Right forelimb (tissue), 1 donor: ENCODE measurements at places on chromosomes 2 and 18.

DNA sequence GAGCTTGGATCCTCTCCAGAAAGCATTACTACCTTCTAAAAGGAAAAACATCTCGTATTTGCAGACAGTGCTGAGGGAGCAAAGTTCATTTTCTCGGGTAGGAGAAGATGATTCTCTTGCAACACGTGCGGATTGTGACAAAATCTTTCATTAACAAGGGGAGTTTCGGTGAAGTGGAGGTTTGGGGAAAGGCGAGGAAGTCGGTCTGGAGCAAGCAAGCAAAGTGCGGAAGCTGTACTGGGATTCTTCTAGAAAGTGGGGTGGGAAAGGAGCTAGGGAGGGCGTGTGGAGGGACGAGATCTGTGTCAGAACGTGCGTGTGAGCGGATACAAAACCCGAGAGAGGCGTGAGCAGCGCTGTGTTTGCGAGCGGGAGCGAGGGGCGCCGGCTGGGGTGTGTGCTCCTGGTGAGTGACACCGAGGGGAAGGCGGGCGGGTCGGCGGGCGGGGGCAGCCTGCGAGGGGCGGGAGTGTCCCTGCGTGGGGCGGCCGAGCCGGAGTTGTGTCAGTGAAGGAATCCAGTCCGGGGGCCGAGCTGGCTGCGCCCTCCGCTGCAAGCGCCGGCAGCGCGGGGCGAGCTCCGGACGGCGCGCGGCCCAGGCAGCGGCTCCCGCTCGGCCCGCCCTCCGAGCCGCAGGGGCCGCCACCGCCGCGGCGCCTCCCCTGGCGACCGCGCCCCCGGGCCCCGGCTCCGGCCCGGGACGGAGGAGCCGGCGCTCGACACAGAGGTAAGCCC, at the start of gene SPATS2L:
Gene SPATS2L, plus strand, starts transcription at position 498 of the 735 bp plus-strand sequence. CDS start 82,552 bp downstream, outside the sequence.
- peak; percentile 95 for DNase-seq

DNA sequence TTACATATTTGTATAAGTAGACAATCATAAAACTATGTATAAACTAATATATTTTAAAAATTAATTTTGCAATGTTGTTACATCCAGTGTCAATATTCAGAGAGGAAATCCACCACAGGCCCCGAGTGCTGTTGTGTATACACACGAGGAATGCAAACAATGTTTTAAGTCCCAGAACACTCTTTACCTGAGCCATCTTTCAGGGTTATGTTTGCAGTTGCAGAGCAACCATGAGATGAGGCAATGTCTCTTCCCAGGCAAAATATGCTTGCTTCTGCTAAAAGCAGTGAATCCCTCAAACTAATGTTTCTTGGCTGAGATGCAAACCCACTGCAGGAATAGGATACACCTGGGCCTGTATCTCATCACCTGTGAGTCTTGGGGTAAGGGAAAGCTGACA, 91.3 kb downstream of the ASXL2 start:
- no peak for DNase-seq

DNA sequence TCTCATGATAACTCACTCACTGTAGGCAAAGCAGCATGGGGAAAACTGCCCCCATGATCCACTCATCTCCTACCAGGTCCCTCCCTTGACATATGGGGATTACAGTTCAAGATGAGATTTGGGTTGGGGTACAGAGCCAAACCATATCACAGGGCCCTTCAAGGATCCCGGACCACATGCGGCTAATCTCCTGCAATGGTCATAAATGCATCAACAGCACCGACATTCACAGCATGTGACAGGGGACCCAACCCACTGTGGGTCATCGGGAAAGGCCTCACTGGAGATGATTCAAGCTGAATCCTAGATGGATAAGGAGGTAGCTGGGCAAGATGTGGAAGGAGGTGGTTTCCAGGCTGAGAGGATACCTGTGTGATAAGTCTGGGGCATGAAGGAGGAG, 129.4 kb downstream of the MYO5B start:
- no peak for DNase-seq

GRCh38 chr2:224457408-224458096, 55.6 kb upstream of the FAM124B start:
- no peak for DNase-seq

DNA sequence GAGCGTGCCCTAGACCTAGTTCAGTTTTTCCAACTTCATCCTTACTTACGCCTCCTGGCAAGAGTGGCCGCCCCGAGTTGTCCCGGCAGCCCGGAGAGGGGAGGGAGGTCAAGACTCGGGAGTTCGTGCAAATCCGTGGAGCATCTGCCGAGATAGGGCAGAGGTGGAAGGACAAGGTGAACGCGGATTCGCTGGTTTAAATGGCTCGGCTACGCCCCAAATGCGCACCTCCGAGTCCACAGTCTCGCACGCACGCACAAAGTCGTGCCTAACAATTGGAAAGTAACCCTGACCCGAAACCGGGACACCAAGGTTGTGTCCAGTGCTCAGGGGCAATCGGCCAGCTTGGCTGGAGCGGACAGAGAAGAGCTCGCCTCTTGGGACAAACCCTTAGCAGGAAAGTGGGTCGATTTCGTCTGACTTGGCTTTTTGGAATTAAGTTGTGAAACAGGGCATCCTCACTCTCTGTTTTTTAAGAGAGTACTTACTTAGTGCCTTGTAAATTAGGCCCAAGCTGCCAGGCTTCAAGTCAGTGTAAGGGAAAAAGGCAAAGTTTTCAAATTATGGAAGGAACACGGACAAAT, 726 bp upstream of the SS18 start:
- no peak for DNase-seq

DNA sequence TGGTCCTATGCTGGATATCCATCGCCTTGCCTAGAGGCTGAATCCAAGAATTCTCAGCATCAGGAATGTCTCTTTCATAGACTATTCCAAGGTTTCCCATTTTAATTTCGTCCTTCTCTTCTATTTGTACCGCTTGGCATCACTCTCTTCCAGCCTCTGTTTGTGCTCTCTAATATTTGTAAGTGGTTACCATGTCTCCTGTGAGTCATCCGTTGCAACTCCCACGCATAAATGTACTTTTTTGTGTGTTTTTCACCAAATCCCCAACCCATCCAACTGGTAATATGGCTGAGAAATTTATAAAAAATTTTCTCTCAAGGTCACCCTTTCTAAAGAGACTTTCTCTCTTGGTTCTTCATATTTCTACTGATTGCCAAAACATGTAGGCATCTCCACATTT, 21.8 kb downstream of the COLEC12 start:
- no peak for DNase-seq

DNA sequence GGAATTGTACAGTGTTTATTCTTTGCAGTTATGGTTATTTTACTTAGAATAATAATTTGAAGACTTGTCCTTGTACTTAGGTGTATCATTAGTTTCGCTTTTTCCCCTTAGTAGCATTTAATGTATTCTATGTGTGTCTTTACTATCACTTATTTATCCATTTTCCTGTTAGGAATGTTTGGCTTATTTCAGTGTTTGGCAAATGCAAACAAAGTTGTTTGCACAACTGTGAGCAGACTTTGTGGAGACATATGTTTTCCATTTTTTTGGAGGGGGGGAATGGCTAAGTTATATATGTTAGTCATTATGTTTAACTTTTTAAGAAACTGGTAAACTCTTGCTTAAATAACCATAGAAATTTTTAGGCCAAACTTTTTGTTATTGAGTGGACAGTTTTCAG, 447.7 kb downstream of the SOX11 start:
- DNase-seq, result no peak

DNA sequence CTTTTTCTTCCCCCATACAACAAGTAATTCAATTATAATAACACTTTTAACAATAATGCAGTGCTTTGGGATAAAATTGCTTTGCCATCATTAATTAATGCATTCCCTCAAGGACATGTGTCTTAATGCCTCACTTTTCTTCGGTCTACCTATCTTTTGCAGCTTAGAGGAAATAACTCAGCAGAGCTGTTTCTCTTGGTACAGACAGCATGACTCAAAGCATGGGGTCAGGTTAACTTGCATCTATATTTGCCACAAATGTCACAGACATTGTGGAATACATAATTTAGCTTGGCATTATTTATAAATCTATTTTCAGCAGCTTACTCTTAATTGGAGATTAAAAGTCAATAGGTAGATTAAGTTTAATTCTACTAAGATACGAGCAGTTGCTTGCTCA, 376.1 kb upstream of the CNTNAP5 start:
- no peak for DNase-seq

GRCh38 chr18:75760208-75760607, 332.7 kb upstream of the SMIM21 start:
- no peak for DNase-seq

GRCh38 chr2:177489719-177490301, 97.2 kb downstream of the AGPS start:
- no peak for DNase-seq

- no peak for DNase-seq
Observed at GRCh38 chr2:149561309-149561926, 26.2 kb downstream of the MMADHC start.

- DNase-seq, result no peak
Observed at GRCh38 chr2:26175466-26176278, 2.8 kb downstream of the GAREM2 start.

DNA sequence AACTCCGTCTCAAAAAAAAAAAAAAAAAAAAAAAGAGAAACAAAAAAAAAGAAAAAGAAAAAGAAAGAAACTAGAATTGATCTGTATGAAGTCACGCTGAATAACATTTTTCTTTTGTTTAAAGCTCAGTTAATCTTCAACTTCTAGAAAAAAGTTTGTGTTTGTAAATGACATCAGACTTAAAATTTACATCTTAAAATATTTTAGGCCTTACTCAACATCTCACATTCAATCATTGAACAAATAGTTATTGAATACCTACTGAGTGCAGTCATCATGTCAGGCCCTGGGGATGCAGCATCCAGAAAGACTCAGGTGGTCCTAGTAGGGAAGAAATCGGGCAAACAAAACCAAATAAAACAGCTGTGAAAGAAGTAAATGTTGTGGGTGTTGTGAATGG, 292.3 kb upstream of the FANCL start:
- DNase-seq, result no peak

DNA sequence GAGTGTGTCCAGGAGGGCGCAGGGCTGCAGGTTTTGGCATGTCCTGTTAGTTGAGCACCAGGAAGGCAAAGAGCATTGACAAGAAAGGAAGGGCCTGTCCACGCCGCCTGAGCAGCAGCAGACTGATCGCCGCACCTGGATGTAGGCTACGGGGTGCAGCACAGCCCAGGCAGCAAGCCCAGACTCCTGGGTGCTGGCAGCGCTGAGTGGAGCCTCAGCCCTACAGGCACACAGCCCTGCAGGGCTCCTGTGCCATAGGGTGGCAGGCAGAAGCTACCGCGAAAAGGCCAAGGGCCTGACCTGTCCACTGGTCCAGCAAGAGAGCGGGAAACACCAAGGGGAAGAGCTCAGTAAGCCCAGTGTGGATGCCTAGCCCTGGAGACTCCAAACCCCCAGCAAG, 198.0 kb downstream of the HDAC4 start:
- DNase-seq, result no peak

DNA sequence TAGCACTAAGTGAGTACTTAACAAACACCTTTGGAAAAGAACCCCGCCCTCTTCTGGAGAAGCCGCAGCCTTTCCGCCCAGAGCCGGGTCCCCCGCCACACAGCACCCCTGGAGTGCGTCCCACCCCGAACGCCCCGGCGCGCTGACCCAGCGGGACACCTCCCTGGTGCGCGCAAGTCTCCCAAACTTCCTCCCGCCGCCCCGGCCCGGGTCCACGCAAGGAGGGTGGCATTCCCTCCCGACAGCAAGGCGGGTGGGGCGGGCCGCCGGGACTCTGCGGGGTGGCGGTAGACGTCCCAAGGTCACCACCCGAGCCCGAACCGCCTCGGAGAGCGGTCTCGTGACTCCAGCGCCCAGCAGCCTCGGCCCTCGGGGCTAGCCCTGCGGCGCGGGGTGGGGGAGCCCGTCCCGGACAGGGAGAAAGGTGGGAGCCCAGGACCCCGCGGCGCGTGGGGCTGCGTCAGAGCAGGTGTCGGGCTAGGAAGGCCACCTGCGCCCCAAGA, 598 bp downstream of the CCDC93 start:
- peak; percentile 48 for DNase-seq

DNA sequence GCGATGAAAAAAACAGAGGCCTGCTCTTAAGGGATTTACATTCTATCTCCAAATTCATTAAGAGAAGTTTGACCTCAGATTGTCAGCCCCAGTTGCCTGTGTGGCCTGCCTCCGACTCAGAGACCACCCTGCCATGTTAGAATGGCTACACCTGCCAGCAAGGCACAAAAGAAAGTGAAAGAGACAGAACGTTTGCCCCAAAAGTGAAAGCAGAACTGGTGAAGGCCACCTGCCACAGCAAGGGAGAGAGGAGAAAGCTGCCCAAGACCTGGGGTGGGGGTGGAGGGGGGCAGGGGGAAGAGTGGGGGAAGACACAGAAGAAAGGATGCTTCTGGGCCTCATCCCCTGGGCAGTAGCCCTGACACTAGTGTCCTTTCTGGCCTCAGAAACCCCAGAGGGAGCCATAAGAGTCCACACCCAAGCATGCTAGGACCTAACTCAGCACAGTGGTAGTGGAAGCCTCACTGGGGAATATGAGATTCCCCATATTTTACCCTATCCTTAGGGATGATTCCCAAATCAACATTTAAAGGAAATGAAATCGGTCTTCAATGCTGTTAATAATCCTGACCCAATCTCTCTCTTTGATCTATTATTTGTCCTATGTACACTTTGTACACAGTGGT, 389.7 kb downstream of the TXNL1 start:
- DNase-seq, result no peak

DNA sequence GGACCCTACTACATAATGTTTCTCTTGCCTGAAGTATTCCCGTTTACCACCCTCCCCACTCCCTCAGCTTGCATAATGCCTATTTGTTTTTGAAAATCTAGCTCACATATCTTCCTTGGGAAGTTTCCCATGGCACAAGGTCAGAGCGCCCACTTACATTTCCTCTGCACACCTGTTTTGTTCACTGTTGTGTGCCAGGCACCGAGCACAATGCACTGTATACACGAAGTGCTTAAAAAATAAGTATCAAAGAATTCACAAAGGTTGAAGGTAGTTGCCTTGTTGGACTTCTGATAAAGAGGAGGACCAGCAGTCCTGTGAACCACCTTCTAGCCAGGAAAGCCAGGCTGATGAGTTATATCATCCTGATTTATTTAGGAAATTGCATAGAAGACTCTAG, 16.8 kb upstream of the RHOB start:
- peak; percentile 33 for DNase-seq

DNA sequence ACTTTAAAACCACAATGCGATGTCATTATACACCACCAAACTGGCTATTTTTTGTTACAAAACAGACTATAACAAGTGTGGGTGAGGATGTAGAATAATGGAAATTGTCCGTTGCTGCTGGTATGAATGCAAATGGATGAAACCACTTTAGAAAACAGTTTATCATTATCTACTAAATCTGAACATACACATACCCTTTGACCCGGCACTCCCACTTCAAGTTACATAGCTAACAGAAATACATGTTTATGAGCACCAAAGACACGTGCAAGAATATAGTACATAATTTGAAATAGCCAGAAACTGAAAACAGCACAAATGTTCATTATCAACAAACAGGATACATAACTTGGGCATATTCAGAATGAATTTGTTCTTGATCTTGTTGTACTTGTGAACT, 206.4 kb upstream of the CHAC2 start:
- no peak for DNase-seq

GRCh38 chr2:45963816-45964215, 312.3 kb downstream of the PRKCE start:
- no peak for DNase-seq
